ENCODE measurements at places on chromosomes 1 and 21.

DNA sequence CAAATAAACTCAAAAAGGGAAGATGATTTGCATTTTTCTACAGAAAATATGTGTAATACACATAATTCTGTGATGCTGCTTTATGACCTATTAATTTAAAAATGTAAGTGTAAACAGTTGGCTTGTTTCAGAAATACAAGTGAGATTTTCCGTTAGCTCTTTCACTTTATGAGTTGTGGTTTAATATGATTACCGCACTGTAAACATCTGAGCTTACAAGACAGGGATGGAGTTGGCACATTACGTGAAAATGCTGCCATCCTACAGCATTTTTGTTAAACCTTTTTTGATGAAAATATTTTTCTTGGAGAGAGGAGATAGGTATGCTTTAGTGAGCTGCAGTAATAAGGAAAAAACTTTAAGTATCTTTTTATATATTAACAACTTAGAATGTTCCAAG is 426.8 kb upstream of the ADAMTS5 start:
- DNase-seq, result no peak

GRCh38 chr21:21332492-21332891 is 334.3 kb downstream of the NCAM2 start:
- DNase-seq, result no peak

- DNase-seq, result no peak
Measured at GRCh38 chr1:30328401-30329262, 394.8 kb downstream of the MATN1 start.

DNA sequence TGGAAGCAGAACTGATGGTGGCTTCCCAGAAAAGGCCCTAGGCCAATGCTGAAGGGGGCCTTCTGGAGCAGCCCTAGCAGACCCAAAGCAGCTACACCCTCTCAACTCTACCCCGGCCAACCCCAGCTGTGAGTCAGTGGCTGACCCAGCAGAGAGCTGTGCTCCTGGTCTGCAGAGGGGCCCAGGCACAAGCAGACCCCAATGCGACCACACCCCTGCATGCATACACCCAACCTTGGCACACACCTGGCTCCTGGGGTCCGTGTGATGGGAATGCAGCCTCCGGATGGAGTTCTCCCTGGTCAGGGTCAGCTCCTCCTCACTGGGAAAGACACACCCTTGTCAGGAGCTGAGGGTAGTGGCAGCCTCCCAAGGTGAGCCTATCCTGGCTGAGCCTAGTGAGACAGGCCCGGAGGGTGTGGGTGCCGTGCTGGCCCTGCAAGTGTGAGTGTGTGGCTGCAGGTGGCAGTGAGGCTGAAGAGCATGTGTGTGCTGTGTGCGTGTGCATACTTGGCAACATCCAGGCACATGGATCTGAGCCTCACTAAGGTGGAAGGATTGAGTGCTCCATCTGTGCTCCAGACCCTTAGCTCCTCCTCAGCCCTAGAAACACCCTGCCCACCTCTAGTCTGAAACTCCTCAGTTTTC is 3.9 kb upstream of the ARHGAP30 start:
- DNase-seq, result no peak

DNA sequence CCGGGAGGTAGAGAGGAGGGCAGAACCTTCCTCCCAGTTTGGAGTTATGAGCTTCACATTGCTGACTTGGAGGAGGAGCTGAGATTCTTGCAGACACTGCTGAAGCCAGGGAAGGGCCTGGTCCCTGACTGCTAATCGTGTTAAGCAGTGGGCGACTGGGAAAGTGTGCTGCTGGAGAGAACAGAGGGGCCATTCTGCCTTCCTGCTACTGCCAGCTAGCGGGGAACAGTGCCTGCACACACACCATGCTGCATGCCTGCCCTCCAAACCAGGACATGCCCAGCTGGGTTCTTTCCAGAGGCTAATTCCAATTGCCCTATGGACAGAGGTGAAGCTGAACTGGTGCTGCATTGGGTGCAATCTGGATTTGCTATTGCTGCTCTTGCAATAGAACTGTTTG is 281.4 kb downstream of the AJAP1 start:
- DNase-seq, result no peak

Data from cortex of kidney (tissue), 1 donor.